ENCODE measurements at places on chromosomes 2 and 18. TPM values are rescaled to one million over a fixed set of nuclear protein-coding genes. Genes with fewer than 3 reads are reported as not detected.

GRCh38 chr18:69408522-69408921, 7.8 kb downstream of the DOK6 start:
- no peaks in the 10 kb centered on the region for H3K4me1 ChIP-seq
- H3K36me3 ChIP-seq = no peaks in the 10 kb centered on the region
- no peak overlapping the region for H3K27ac ChIP-seq
- DNase-seq = no peak
- no peaks in the 10 kb centered on the region for H3K27me3 ChIP-seq
- no peak overlapping the region for H3K4me3 ChIP-seq

DNA sequence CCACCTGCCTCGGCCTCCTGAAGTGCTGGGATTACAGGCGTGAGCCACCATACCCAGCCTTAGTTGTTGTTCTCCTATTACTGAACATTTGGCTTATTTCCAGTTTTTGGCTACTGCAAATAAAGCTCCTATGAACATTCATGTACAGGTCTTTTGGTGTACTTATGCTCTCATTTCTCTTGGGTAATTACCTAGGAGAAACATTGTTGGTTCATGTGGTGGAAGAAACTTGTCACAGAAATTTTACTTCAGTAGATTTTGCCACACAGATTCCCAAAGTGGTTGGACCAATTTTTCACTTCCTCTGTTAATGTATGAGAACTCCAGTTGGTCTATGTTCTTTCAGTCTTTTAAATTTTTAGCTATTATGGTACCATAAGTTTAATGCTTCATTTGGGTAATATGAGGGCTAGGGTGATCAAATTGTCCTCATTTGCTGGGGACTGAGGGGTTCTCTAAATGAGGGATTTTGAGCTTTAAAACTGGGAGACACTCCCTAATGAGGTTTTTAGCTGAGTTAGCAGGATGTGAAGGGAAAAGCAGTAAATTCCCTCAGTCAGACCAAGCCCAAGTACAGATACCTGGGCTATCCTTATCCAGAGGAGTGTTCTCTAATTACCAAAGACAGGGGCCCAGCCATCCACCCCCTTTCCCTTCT, 33.9 kb downstream of the MTA3 start:
- no peaks in the 10 kb centered on the region for H3K27me3 ChIP-seq
- H3K36me3 ChIP-seq = no peaks in the 10 kb centered on the region
- no peaks in the 10 kb centered on the region for H3K4me1 ChIP-seq
- H3K4me3 ChIP-seq = no peak overlapping the region
- no peak for DNase-seq

- DNase-seq = no peak
- no peak overlapping the region for H3K4me3 ChIP-seq
- no peaks in the 10 kb centered on the region for H3K4me1 ChIP-seq
- H3K27me3 ChIP-seq = no peaks in the 10 kb centered on the region
- H3K27ac ChIP-seq = no peak overlapping the region
These were observed 11.1 kb downstream of the COLEC12 start for GRCh38 chr18:489244-490023.

DNA sequence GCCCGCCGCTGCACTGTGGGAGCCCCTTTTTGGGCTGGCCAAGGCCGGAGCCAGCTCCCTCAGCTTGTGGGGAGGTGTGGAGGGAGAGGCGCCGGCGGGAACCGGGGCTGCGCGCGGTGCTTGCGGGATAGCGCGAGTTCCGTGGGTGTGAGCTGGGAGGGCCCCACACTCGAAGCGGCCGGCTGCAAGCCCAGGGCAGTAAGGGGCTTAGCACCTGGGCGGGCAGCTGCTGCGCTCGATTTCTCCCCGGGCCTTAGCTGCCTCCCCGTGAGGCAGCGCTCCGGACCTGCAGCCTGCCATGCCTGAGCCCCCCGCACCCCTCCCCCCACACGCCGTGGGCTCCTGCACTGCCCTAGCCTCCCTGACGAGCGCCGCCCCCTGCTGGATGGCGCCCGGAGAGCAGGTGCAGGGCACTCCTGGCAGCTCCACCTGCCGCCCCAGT, 124.4 kb downstream of the CCDC178 start:
- no peaks in the 10 kb centered on the region for H3K27me3 ChIP-seq
- no peaks in the 10 kb centered on the region for H3K4me1 ChIP-seq
- H3K27ac ChIP-seq = no peak overlapping the region
- H3K36me3 ChIP-seq = no peaks in the 10 kb centered on the region
- no peak for DNase-seq

DNA sequence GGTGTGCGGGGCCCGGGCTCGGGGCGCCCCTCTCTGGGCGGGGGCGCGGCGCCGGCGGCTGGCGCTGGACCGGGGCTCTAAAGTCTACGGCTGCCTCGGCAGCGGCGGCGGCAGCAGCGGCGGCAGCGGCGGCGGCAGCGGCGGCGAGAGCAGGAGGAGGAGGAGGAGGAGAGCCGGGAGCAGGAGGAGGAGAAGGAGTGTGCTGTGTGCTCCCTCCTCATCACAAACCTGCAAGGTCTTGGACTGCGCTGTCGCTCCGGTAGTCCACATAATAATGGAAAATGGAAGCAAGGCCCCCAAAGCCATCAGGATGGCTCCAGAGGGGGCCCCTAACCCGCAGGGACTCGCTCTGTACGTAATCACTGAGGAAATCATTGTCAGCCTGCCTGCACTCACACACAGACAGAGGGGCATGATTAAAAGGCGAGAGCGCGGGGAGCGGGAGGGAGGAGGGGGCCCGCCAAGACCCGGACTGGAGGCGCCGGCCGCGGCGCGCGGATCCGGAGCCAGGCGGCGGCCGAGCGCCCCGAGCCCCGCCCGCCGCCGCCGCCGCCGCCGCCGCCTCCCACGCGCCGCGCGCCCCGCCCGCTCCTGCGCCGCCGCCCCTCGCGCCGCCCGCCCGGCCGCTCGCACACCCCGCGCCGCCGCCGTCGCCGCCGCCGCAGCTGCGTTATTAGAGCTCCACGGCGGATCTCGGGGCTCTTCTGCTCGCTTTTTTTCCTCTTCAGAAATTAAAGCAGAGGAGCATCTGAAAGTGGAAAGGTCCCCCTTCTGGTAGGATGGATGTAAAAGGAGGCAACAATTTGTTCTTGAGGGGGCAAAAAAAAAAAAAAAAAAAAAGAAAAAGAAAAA, at the start of gene ZNF521:
TSS of gene ZNF521 (minus strand) at position 390 of the 852 bp plus-strand sequence. CDS start 1,220 bp downstream, outside the sequence.
- no peaks in the 10 kb centered on the region for H3K36me3 ChIP-seq
- peaks cover 6% of the 10 kb centered on the region for H3K4me1 ChIP-seq
- peak within 1 kb of the TSS; percentile 91 for H3K27ac ChIP-seq
- peak; percentile 88 for DNase-seq
- H3K27me3 ChIP-seq = no peaks in the 10 kb centered on the region

DNA sequence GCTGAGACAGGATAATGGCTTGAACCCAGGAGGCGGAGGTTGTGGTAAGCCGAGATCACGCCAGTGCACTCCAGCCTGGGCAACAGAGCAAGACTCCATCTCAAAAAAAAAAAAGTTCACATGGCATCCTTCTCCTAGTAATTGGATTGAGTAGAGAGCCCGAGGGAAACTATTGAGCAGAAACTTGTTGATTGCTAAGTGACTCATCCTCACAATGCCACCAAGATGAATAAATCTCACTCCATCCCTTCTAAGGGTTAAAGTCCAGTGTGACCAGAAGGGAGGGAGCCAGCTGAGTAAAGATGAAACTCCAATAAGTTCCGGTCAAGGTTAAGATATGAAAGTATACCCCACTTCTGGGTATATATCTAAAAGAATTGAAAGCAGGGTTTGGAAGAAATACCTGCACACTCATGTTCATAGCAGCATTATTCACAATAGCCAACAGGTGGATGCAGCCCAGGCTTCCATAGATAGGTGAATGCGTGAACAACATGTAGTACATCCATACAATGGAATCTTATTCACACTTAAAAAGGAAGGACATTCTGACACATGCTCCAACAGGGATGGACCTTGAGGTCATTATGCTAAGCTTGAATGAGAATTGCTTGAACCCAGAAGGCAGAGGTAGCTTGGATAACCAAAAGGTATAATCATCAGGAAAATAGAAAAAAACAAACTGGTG, 13.0 kb upstream of the FHL2 start:
- H3K27ac ChIP-seq = peak overlapping the region; percentile 72
- H3K36me3 ChIP-seq = no peaks in the 10 kb centered on the region
- H3K4me3 ChIP-seq = no peak overlapping the region
- peaks cover 23% of the 10 kb centered on the region for H3K4me1 ChIP-seq
- no peaks in the 10 kb centered on the region for H3K27me3 ChIP-seq
- no peak for DNase-seq

DNA sequence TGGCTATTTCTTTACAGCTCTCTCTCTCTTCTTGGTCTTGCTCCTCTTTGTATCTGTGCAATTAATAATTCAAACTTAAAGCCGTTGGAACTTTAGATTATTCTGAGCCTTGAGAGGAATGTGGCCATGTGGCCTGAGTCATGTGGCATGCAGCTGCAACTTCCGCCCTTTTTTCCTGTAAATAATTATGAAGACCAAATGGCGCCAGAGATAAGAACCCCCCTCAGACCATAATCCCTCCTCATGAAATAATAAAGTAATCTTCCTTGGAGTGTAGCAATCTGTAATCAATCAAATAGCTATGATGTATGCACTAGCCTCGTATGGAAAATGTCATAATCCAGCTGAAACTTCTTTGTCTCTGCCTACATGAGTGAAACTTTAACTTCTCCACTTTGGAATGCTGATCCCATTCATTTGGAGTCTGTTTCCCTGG, 13.5 kb upstream of the TWSG1 start:
- H3K4me1 ChIP-seq = no peaks in the 10 kb centered on the region
- H3K27me3 ChIP-seq = no peaks in the 10 kb centered on the region
- no peaks in the 10 kb centered on the region for H3K36me3 ChIP-seq
- no peak overlapping the region for H3K4me3 ChIP-seq
- no peak for DNase-seq
- H3K27ac ChIP-seq = no peak overlapping the region

DNA sequence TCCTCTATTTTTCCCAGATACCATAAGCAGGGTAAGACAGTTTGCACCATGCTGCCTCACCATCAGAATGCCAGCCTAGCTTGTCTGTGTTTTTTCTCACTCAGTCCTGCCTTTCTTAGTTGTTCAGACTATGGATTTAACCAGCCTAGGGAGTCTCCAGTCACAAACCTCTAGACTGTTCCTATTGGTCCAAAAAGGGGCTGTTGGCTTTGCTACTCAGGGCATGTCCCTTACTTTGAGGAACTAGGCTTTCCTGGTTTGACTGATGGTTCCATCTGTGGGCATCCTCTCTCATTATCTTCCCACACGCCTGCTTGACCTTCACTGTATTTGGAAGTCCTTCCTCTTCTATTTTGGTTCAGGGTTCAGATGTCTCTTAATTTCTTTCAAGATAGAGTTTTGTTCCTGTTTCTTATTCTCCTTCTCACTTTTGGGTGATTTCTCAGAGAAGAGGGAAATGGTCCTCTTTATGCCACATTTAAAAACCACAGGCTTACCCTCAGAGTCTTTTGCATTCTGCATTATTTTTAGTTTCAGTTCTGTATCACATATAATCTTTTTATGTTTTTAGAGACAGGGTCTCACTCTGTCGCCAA, 31.3 kb upstream of the TMEM131 start:
- no peak overlapping the region for H3K4me3 ChIP-seq
- H3K4me1 ChIP-seq = no peaks in the 10 kb centered on the region
- no peaks in the 10 kb centered on the region for H3K27me3 ChIP-seq
- H3K36me3 ChIP-seq = no peaks in the 10 kb centered on the region
- no peak for DNase-seq
- no peak overlapping the region for H3K27ac ChIP-seq

GRCh38 chr2:218259099-218259961, 1.5 kb upstream of the GPBAR1 start:
- no peaks in the 10 kb centered on the region for H3K27me3 ChIP-seq
- H3K36me3 ChIP-seq = peaks cover 22% of the 10 kb centered on the region
- no peak overlapping the region for H3K4me3 ChIP-seq

DNA sequence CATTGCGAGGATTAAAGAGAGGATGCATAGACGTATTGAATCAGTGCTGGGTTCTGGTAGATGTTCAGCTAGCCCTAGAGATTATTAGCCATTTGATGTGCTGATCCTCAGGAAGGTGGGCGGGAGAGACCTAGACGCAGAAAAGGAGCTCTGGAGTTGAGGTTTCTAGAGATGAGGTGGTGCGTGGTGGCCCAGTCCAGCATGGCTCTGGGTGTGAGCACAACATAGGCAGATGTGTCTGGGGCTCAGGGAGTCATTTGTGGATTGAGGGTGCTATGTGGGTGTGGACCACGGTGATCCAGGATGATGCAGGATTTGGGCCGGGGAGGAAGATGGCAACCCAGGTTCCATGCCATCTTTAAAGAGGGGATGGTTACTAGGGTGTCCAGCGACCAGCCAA, 102.1 kb downstream of the NEDD4L start:
- DNase-seq = no peak
- no peaks in the 10 kb centered on the region for H3K36me3 ChIP-seq
- H3K27ac ChIP-seq = no peak overlapping the region

- H3K36me3 ChIP-seq = no peaks in the 10 kb centered on the region
- peak overlapping the region; percentile 48 for H3K27ac ChIP-seq
- H3K4me3 ChIP-seq = no peak overlapping the region
- no peaks in the 10 kb centered on the region for H3K27me3 ChIP-seq
- peaks cover 66% of the 10 kb centered on the region for H3K4me1 ChIP-seq
- DNase-seq = no peak
These were observed 19.8 kb downstream of the SPTBN1 start for GRCh38 chr2:54475919-54476318.

DNA sequence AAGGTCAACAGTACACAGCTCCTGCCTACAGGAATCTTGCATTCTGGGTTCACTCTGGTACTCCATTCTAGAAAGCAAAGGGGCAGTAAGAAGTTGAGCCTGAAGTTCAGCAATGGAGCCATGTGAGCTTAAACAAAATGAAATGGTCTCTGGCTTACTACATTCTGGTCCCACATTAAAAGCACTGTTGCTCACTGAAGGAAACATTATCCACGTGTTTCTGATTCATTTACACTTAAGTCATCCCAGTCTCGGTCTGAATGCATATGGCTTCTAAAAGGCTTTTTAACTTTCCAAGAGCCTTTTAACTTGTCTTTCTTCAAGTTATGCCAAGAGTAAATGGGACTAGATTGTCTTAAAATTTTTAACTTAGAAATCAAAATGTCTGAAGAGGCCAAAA, 177.8 kb downstream of the LNPK start:
- no peak for DNase-seq
- no peaks in the 10 kb centered on the region for H3K27me3 ChIP-seq
- H3K4me1 ChIP-seq = no peaks in the 10 kb centered on the region
- H3K36me3 ChIP-seq = no peaks in the 10 kb centered on the region
- no peak overlapping the region for H3K4me3 ChIP-seq

Gene HOXD13
- not detected for total RNA-seq

Gene ABCG5
- total RNA-seq = not detected

Gene CSRNP3
- 16.5 TPM for total RNA-seq

Gene CCL20
- not detected for total RNA-seq

Gene KLHL41
- 2.8 TPM for total RNA-seq

Measured in thyroid gland (tissue), 4 donors.